ENCODE measurements at places on chromosomes 12 and 14.

DNA sequence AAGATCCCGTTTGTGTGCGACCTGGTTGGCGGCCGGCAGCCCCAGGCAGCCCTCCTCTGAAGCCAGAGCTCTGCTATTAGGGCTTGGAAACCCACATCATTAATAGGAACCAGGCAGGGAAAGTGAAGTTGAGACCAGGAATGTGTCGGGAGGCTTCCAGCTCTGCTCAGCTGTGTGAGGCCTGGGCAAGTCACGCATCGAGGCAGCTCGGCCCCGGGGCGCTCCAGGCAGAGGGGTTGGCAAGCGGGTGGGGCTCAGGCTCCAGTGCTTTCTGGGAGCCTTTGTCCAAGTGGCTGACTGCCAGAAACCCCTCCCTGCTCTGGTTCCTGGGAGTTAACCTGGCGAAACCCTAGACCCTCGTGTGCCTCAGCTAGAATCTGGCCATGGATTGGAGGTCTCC is 1151.7 kb downstream of the VRK1 start:
- no peak for DNase-seq

DNA sequence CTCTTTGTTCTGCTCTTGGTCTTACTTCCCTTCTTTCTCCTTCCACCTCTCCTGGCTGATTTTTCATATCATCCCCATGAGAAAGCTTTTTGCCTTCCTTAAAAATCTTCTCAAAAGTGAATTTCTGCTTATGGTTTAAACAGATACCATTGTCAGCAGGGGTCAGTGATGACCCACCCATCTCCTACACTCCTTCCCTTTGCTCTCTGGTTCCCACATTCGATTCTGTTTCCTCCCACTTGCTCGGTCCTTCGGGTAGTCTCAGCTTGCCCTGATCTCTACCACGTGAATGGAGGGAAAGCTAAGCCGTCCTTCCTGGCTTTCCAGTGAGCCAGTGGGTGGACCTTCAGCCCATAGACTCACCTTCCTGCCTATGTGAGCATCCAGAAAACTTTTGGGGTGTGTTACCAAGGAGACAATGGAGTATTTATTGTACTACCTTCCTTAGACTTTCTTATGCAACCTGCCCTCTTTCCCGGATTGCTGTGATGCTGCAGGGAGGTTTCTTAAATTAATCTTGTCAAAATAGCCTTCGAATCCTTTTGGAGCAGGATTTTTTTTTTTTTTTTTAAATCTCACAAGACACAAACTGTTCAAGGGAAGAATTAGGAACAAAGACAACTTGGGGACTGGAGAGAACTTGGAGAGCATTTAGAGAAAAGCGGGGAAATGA is 306.3 kb downstream of the CACNA1C start:
- DNase-seq = no peak

GRCh38 chr12:31238764-31239387 is 87.1 kb downstream of the SINHCAF start:
- no peak for DNase-seq

- DNase-seq = peak; percentile 83
These were observed 5.1 kb upstream of the TNFAIP2 start for GRCh38 chr14:103118018-103118662.

GRCh38 chr12:124162151-124163110 is 132.5 kb upstream of the RFLNA start:
- no peak for DNase-seq

DNA sequence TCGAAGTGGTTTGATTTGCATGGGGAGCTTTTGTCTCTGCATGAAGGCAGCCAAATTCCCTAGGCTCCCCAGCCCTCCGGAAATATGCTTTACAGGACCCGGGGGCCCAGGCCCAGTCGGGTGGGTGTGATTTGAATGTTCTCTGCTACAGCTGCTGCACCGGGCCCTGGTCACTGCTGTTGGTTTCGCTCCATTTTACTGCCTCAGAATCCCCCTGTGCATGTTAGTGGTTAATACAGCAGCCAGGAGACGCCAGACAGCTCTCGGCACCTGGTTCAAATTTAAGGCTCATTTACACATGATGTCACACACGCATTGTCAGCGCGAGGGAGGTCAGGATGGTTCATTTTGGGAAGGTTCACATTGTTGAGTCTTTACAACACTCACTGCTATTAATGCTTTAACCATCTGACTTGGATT is 99.6 kb downstream of the SLC38A6 start:
- no peak for DNase-seq

DNA sequence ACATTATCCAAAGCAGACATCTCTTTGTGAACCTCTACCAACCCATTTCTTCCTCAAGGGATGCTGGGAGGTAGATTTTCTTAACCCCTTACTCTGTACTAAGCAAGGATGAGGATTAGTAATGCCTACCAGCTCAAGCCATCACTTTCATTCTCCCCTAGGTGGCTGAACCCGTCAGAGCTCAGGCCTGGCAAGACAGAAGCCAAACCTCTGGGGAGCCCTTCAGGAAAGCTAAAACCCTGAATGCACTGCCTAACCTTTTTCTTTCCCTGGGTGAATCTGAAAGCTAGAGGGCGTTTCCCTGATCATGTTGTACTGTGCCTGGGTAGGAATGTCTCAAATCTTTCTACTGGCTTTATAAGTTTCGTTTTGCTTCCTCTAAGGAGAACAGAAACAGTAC is 617.3 kb downstream of the RPL10L start:
- no peak for DNase-seq

GRCh38 chr14:26466862-26467261 is 131.0 kb downstream of the NOVA1 start:
- DNase-seq = no peak

DNA sequence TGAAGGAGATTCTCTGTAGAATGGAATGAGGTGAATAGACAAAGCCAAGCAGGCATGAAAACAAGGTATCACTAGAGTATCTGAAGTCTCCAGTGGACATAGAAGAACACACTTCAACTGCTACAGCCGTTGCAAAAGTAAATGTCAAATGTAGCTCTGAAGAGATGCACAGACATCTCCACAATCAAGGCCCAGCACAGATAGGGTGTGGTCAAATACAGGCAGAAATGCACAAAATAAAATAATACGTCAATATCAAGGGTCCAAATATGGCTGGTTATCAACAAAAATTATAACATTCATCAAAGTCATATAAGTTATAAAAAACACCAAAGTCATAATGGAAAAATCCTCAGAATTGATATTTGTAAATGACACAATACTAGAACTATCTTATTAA is 1107.3 kb downstream of the TMEM121 start:
- DNase-seq = no peak

- no peak for DNase-seq
These were observed 46.2 kb upstream of the CCDC91 start for GRCh38 chr12:28144059-28144458.

DNA sequence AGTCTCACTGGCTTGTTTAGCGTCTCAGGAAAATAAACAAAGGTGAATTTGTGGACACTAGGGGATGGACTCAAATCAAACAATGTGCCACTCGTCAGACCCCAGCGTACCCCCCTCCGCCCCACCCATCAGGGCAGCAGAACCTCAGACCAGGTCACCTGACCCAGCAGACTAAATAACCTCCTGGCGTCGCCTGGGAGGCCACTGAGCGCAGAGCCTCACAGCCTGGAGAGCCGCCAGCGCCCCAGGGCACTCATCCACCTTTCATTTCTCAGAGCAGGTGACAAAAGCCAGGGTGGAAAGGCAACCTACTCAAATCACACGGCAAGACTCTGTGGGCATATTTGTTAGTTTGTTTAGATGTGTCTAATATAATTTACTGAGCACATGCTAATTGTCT is 100.9 kb downstream of the DICER1 start:
- DNase-seq = no peak

DNA sequence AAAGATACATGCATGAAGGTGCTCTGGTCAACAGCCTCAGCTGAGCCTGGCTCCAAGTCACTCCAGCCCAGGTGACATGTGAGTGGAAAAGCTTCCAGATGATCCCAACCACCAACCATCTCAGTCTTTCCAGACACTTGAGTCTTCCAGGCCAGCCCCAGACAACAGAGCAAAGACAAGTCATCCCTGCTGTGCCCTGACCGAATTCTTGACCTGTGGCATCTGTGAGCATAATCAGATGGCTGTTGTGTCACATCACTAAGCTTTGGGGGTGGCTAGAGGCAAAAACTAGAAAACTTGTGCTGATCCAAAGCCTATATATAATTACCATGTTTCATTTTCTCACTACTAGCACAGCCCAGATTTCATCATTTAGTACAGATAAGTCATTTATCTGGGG is 50.8 kb upstream of the ISM2 start:
- DNase-seq = no peak

GRCh38 chr12:1811281-1811947 is 9.0 kb upstream of the LRTM2 start:
- DNase-seq = no peak

GRCh38 chr12:60070552-60070951 is 474.7 kb downstream of the SLC16A7 start:
- no peak for DNase-seq

- no peak for DNase-seq
These were observed 263.2 kb downstream of the TRHDE start for GRCh38 chr12:72535212-72535990.

GRCh38 chr12:19443585-19443984 is 4.3 kb downstream of the AEBP2 start:
- no peak for DNase-seq

DNA sequence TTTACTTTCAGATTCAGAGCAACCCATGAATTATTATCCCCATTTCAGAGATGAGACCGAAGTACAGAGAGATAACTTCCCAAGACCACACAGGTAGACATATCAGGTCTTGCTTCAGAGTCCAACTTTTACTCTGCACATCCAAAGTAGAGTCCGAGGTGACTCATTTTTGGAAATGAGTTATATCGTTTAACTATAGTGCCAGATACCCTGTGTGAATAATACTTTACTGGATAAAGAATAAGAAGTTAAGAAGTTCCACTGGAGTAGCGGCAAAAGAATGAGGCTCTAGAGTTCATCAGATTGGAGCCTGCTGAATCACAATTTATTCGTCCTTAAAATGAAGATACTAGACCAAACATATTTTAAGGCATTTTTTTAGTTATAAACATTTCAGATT is 124.7 kb downstream of the EPS8 start:
- no peak for DNase-seq

DNA sequence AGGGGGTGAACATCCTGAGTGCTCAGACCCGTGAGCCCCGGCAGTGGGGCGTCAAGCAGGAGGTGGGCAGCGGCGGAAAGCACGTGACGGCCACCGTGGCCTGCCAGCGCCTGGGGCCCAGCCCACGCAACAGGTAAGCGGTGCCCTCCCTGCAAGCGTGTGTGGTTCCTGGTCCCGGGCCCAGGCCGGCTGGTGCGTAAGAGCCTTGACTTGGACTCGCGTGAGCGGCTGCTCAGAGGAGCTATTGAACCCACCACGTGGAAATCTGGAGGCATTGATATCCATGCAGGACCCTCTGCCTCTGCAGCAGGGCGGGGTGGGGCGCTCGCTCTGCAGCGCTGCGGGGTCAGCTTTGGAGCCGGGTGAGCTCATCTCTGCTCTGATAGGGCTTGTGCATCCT is 277.0 kb downstream of the TMEM132C start:
- DNase-seq = no peak

DNA sequence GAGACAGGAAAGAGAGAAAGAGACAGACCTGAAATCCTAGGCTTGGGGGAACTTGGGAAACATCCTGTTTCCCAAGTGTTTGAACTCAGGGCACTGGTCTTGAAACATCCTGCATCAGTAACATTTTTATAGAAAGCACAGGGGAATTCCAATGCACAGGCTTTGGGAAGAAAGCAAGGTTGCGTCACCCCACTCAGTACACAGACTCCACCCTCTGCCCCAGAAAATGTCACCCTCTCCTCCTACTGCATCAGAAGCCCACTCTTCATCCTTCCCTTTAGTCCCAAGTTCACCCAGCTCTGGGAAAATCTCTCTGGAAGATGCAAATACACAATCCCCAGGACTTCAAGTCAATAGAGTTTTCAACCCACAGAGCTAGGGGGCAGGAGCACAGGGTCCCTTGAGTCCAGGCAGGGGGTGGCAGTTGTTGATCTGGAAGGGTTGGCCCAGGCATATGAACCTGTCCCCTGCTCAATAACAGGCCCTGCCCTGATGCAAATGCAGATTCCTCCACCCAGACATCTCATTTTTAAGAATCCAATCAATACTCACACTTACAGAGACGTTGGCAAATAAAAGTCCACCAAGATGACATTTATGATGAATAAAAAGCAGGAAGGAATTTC is 1.7 kb downstream of the RDH16 start:
- DNase-seq = no peak

GRCh38 chr14:64556526-64556925 is 6.8 kb downstream of the PPP1R36 start:
- DNase-seq = no peak

DNA sequence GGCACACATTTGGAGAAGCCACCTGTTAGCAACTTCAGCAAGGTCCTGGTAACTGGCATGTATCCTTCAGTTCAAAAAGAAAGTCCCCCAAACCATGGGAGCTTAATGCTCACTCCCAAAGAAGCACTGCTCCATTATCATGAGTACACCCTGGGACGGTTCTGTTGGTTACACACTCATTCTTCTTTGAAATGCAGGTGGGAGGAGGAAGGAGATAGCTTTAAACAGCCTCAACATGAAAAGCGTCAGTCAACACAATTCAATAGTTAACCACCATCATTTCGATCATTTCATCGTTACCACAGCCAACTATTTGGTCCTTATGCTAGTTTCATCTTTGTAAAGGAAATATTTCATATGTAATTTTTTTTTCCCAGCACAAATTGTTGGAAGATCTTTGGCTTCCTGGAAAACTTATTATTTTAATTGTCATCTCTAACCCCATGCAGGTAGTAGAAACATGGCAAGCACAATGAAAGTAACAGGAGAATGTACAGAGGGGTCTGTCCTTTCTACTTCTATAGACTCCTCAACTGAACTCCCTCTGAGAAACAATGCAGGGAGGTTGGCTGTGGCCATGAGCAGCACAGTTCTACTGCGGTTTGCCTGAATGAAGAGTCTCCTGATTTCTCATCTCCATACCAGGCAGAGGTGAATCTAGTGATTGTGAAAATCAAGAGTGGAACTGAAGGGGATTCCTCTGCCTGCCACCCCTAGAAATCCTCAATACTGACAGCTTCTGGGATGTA is 196.4 kb upstream of the FOXN3 start:
- DNase-seq = no peak
